ENCODE measurements at places on chromosomes 12 and 14.

DNA sequence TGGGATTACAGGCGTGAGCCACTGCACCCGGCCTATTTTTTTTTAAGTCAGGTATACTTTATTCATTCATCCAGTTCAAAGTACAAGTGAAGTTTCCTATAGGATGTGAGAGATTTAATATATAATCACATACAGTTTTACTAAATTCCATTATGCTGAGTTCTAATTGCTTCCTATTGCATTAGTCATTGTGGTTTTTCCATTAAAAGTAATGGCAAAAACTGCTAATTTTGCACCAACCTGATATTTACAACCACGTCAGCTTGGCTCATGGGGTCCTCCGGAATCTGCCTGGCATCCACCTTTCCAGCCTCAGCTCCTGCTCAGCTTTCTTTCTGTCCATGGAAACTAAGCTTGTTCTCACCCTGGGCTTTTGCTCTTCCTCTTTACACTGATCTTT is 67.0 kb upstream of the CSRP2 start:
- DNase-seq = no peak

- DNase-seq = no peak
Measured at GRCh38 chr12:50192908-50193307, 25.7 kb upstream of the CERS5 start.

DNA sequence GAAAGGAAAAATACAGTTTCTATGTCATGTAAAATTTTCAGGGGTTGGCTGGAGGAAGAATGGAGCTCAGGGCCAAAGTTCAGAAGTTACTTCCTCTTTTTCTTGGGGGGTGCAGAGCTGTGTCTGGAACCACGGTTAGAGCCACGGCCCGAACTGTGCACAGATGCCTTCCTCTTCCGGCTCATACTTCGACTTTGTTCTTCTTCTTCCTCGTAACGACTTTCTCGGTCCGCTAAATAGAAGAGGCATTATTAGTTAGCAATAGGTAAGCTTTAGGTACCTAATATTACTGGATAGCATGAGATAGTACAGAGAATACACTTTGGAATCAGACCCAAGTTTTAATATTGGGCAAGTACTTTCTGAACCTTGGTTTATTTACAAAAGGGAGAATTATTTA is 31.2 kb downstream of the SUPT16H start:
- no peak for DNase-seq

DNA sequence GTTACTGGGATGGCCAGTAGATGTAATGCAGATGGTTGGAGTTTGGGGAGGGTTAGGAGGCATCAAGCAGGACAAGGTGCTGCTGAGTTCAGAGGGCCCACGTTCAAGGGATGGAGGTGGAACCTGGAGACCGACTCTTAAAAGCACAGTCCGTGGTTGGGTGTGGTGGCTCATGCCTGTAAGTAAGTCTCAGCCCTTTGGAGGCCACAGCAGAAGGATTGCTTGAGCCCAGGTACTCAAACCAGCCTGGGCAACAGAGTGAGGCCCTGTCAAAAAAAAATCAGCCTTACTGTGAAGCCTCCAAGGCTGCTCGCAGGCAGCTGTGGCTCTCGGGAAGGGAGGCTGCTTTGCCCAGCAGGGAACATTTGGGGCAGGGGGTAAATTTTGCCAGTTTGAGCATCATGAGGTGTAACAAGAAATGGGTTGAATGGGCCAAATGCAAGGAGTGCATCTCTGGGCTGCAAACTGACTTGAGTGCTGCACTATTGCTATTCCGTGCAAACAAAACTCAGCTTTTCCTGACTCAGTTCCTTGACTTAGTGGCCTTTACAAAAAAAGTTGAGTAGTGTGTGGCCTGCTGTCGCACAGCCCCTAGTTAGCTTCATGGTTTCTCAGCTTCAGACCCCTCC is 55.0 kb downstream of the ANAPC7 start:
- no peak for DNase-seq

- no peak for DNase-seq
Measured at GRCh38 chr14:50697659-50698290, 29.7 kb upstream of the SAV1 start.

GRCh38 chr14:22668417-22668816 is 24.3 kb upstream of the OR6J1 start:
- no peak for DNase-seq

- DNase-seq = peak; percentile 63
Measured at GRCh38 chr14:99252940-99253868, 18.8 kb downstream of the BCL11B start.

- DNase-seq = no peak
Measured at GRCh38 chr14:77309131-77309530, 11.6 kb downstream of the POMT2 start.

- DNase-seq = no peak
Measured at GRCh38 chr14:54146601-54147000, 190.0 kb upstream of the BMP4 start.

DNA sequence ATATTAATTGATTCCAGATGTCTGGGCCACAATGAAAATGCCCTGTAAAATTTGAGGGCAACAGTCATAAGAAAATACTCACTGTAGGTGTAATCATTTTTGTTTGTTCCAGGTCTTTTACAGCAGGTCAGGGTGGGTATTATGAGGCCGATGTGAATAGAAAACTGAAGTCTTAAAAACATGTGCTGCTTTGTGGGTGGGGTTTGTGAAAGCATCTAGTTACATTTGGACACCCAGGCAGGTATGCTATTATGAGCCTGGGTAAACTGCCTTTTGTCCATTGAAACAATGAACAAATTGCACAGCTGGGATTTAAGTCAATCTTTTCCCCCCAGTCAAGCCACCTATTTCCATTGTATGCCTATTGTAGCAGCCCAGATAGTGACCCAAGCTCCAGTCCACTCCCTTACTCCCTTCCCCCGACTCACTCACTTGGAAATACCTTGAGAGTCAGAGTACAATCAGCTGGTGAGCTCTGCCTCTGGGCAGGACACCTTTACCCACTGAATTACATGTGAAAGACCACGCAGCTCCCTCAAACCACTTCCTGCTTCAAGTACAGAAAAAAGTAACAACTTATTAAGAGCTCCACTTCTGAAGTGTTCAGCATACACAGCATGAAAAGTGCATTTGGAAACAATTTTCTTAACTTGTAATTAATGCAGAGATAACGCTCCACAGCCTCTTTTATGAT is 1.8 kb downstream of the IGF1 start:
- no peak for DNase-seq

GRCh38 chr12:104115587-104115975 is 22.4 kb downstream of the NFYB start:
- no peak for DNase-seq

DNA sequence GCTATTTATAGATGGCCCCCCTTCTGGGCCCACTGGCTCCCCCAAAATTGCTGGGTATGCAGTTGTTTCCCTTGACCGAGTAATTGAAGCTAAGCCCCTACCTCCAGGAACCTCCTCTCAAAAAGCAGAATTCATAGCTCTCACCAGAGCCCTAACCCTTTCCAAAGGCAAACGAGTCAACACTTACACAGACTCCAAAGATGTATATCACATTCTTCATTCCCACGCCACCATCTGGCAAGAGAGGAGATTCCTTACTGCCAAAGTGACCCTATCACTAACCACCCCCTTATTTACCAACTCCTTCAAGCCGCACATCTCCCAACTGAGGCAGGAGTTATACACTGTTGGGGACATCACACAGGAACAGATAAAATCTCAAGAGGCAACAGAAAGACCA is 66.8 kb downstream of the MOK start:
- DNase-seq = no peak

- DNase-seq = no peak
Measured at GRCh38 chr12:84696281-84696680, 216.3 kb downstream of the SLC6A15 start.

DNA sequence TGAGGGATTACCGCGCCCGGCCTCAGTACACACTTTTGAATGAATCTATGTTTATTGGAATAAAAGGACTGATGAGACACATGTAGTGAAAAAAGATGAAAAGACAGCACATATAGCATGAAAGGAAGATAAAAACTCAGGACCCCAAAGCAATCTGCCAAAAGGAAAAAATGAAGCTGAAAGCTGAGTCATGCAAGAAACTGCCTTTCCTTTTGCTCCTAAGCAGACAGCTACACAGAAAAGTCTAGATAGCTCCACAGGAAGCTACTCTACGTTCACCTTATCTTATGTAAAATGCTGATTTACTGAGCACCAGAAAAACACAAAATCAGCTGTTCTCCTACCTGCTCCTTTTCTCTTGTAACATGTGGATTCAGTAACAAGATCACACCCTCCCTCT is 128.4 kb downstream of the NTF3 start:
- DNase-seq = no peak

GRCh38 chr12:65896743-65897142 is 72.5 kb downstream of the HMGA2 start:
- no peak for DNase-seq

DNA sequence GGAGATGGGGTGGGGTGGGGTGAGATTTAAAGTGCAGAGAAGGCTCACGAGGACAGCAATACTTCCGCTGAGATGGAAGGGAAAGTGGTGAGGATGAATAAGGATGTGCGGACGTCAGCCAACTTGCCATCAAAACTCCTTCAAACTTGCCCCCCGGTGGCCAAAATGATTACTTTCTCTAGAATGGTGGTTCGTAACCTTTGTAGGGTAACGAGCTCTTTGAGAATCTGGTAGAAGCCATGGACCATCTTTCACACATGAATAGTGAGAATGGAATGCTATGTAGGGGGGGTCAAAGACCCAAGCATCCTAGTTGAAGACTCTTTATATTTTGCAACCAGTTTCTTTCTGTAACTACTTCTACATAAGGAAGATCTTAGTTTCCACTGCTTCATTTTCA is 245.9 kb upstream of the DDHD1 start:
- DNase-seq = no peak

DNA sequence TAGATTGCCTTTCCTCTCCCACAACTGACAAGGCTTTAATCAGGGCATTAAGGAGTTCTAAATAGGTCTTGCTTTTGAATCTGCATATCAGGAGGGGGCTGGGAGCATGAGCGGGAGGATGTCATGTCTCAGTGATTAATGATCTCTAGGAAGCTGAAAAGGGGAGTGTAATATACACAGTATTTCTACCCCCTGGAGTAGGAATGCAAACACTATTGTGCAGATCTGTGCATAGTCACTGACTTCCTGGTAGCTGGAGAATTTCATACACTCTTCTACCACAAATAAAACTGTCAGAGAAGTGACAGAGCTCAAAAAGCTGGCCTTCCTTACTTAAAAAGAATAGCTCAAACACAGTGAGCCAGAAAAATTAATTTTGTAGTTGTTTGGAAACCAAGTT is 65.8 kb downstream of the RIC8B start:
- no peak for DNase-seq

DNA sequence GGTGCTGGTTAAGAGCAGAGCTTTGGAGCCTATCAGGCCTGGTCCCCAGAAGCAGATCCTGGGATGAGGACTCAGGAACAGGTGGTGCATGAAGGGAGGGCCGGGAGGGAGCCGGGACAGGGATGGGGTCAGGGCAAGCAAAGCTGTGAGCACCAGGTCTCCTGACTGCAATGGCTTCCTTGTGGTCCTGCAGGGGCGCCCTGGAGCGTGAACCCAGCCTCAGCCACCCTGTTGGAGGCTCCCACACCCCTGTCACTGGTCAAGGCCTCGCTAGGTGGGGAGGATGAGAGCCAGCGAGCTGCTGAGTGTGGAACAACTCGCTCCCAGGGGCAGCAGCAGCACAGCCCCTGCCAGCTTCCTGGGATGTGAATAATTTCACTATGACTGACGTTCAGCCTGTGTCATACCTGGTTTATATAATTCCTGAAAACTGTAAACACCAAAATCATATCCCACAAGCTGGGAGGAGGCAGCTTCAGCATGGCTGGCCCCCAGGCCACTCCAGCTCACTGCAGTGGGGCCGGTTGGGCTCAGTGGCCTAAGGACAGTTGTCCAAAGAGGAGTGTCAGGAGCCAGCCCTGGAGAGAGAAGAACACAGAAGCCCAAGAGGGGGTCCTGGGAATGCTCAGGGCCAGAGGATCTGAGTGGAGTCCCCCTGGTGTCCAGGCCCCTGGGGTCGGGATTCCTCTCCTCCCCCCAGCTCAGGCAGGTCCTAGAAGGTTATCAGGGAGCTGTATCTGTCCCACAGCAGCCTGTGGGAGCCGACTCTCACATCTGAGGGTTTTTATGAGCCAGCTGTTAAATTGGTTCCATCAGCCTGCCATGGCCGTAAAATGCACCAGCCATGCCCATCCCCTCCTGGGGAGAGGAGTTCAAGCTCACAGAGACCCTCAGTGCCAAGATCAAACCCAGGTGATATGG is 272.9 kb downstream of the ADGRD1 start:
- DNase-seq = no peak

- no peak for DNase-seq
Measured at GRCh38 chr14:49924852-49925251, 32.0 kb downstream of the ARF6 start.

DNA sequence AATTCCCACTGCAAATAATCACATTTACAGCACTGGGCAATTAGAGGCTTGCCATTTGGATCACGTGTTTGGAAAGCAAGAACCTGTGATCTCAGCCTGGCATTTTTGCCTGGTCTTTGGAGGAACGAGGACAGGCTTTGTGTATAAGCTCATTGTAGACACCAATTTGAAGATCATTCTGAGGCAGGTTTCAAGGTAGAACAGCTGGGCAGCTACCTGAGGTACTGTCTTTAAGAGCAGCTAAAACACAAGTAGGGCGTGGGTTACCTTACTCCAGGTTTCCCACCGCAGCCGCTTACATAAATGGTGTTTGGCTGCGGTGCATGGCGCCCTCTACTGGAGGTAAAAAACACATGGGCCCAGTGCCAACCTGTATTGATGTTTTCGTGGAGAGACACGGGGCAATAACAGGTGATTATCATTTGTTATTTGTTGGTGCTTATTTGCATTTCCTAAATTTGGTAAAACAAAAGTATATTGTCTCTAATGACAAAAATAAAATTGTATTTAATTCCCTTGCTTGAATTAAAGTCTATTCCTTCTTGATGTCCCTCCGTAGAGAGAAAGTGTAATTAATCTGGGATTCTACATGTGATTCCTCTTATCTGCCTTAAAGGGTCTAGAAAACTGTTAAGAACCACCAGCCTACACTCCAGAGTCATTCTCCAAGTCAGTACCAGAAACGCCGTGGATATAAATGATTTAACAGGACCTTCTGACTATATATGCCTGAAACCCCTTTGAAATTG is 69.7 kb downstream of the SVOP start:
- DNase-seq = peak; percentile 54

All from activated CD4-positive, alpha-beta T cell treated with anti-CD3 and anti-CD28 coated beads, Interleukin-2, amount 50 U/mL, for 4 hours (primary cell).